ENCODE measurements at places on chromosomes 4 and X.

DNA sequence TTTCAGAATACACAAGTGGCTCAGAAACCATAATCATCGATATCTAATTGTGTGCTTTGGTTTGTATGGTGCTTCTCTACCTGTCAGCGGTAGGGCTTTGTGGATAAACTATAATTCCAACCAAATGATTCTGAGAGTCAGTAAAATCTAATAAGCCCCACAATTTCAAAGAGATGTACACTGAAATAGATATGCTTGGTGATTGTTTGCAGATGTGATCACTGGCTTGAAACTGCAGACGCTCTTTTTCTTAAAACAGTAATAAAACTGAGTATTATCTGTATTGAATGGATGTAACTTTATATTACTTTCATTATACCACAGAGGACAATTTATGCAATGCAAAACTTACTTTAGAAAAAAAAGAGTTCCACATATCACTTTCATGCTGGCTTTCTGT is 198.8 kb upstream of the ANXA10 start:
- DNase-seq = no peak

- DNase-seq = no peak
Measured at GRCh38 chrX:43734444-43734843, 78.3 kb downstream of the MAOA start.

- DNase-seq = no peak
Measured at GRCh38 chrX:9759337-9759736, 6.3 kb downstream of the GPR143 start.

- DNase-seq = no peak
Measured at GRCh38 chr4:59553063-59553720, 1646.9 kb upstream of the ADGRL3 start.

GRCh38 chrX:154797006-154797405 is 8.3 kb downstream of the MPP1 start:
- no peak for DNase-seq

Data from liver (tissue), 10 donors.